Spinal cord (tissue), 10 donors: ENCODE measurements at places on chromosomes 16 and 17.

- DNase-seq: no peak
Observed at GRCh38 chr17:82647593-82648164, 565 bp downstream of the WDR45B start.

- no peak for DNase-seq
Observed at GRCh38 chr17:65370669-65371131, 190.7 kb downstream of the AXIN2 start.

DNA sequence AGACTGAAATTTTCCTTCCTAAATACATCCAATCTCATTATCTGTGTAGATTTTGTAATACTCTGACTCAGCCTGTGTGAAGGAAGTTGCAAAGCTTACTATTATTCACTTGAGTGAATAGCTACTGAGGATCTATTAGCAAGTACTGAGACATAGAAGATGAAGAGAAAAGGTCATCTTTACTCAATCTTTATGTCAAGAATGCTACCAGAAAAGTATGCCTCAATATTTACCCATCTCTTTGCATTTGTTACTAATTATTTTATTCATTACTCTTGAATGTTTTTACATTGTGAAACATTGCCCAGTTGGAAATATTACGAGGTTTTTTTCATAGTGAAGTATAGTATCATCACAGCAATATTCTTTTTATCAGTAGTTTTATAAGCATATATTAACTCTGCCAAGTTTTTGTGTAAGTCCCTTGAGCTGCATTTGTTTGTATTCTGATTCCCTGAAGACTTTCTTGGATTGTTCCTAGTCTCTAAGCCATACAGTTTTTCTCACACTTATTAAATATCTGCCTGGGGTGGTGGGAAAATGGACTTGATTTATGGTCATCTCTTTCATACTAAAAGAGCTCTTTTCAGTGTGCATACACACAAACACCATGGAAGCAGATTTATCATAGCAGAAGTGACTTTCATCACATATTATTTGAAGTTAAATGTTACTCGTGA, 110.4 kb downstream of the MRTFB start:
- no peak for DNase-seq

DNA sequence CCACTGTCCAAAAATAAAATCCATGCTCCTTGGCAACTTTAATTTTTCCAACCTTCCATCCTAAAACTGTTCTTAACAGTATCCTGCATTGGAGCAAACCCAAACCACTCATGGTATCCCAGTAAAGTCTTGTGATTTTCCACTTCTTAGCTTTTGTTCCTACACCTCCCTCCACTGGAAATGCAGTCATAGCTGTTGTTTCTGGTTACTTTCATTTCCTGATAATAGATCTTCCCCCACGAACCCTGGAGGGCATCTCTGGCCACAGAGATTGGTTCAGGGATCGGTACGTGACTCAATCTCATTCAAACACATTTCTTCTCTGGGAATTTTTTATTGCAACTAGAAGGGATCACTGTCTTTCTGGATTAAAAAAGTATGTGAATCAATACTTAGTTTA, 276.0 kb downstream of the GRIN2A start:
- DNase-seq: no peak

DNA sequence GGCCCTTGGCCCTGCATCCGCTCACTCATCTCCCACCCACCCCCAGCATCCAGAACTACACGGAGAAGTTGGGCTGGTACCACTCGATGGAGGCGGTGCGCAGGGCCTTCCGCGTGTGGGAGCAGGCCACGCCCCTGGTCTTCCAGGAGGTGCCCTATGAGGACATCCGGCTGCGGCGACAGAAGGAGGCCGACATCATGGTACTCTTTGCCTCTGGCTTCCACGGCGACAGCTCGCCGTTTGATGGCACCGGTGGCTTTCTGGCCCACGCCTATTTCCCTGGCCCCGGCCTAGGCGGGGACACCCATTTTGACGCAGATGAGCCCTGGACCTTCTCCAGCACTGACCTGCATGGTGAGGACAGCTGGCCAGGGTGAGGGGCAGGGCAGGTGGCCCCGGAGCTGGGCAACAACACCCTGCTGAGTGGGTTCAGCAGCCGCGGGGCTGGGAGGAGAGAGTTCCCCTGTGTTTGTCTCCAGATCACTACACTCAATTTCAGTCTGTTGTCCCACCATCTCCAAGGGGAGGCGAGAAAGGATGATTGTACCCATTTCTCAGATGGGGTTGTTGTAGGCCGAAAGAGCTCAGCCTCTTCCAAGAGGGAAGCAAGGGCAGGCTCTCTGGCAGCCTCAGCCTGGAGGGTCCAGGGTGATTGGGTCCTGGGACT, 14.4 kb downstream of the MMP15 start:
- no peak for DNase-seq

DNA sequence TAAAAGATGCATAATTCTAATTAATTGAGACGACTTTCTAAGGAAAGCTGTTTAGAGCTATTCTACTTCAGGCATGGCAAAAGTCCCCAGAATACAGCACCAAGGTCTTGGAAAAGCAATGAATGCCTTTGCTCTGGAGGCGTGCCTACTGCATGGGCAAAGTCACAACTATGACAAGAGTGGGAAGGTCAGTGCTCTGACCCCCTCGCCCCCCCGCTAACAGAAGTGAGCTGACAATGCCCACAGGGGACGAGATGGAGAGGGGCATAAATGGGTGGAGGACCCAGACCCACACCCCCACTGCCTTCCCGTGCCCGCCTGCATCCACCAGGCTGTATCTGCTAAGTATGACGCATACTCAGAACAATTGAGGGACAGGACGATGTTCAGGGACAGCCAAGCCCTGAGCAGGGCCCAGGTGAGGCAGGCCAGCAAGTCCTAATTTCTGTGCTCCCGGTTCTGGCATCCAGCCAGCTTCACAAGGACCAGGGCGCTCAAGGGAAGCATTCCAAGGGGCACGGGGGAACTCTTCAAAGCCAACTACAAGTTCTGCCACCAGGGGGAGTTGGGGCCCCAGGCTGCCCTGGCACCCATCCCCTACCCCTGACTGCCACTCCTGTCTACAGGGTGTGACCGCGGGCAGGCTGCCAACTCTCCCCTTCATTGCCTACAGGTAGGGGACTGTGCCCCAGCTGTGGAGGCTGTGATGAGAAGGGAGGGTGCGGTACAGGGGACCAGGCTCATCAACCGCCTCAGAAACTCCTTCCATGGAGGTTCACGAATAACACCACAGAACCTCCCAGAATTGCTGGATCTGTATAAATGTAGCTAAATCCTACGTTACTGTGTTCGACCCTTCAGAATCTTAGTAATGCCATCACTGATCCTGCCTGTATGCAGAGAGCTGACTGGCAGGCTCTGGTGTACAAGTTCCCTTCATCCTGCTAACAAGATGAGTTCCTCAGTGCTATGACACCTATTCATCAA, 20.8 kb downstream of the NPRL3 start:
- DNase-seq: peak; percentile 52

- no peak for DNase-seq
Observed at GRCh38 chr17:40095944-40096791, 4.2 kb downstream of the NR1D1 start.

GRCh38 chr16:58026705-58027160, 1.2 kb downstream of the MMP15 start:
- no peak for DNase-seq

- DNase-seq: no peak
Observed at GRCh38 chr17:81311946-81312345, 16.8 kb upstream of the SLC38A10 start.

DNA sequence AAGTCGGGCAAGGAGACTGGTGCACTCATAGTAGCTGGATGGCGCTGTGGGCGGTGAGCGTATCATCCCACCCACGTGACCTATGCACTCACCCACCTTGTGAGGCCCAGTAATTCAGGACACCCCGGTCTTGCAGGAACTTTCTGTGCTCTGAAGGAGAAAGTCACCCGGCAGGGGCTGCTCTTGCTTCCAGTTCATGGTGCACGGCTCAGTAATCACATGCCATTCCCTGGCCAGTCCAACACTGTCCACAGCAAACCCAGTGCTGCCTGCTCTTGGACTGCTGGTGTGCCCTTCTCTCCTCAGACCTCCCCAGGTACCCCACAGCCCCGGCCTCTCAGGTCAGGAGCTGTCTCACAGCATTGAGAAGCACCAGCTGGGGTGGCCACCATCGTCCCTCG, 16.4 kb upstream of the RHBDF2 start:
- no peak for DNase-seq

- DNase-seq: no peak
Observed at GRCh38 chr16:86755571-86756006, 177.2 kb downstream of the FOXL1 start.

- no peak for DNase-seq
Observed at GRCh38 chr17:59620064-59620359, 317 bp downstream of the CLTC start.

DNA sequence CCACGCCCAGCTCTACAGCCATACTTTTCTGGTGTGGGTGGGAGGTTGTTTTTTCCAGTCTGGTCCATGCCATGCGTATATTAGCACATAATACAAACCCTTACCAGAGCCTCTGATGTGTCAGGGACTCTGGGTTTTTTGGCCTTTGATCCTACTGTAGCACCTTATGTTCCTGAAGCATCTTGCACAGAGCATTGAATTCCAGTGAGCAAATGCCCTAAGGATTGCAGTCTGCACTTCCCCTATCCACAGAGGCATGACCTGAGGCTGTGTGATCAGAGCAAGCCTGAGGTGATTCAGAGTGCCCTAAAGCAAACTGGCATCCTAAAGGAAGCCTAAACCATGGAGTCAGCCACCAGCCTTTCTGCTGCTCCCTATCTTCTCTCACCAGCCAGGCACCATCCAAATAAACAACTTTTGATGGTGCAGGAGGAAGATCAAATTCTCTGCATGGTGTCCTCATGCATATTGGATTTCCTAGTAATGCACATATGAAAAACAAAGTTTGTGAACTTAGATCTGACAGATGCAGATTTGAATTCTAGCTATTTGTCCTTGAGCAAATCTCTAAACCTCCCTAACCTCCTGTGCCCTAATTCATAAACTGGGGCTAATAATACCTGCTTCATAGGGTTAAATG, 41.2 kb upstream of the HAS3 start:
- no peak for DNase-seq

GRCh38 chr16:4847774-4848587, 700 bp downstream of the UBN1 start:
- no peak for DNase-seq

GRCh38 chr17:82913304-82914043, 73.7 kb upstream of the ZNF750 start:
- no peak for DNase-seq
